ENCODE measurements at places on chromosomes 3 and 15.

- no peak for DNase-seq
Measured at GRCh38 chr3:112376992-112377391, 44.0 kb downstream of the CD200 start.

- no peak for DNase-seq
Measured at GRCh38 chr3:196458063-196458462, 25.8 kb upstream of the UBXN7 start.

DNA sequence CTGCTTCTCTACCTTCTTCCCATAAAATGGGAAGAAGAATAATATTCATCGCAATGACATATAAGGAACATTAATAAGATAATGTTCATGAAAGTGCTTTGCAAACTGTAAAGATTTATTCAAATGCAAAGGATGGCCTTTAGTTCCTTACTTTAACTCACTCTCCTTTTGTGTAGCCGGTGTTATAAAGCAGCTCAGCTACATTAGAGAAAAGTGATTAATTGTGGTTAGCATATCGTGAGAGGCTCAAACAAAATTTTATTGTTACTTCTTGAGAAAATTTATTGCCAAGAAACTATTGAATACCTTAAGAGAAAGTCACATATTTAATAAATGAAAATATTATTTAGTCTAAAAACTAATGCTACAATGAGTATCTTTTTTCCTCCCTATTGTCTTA, 250.7 kb upstream of the NR2E3 start:
- DNase-seq = no peak

DNA sequence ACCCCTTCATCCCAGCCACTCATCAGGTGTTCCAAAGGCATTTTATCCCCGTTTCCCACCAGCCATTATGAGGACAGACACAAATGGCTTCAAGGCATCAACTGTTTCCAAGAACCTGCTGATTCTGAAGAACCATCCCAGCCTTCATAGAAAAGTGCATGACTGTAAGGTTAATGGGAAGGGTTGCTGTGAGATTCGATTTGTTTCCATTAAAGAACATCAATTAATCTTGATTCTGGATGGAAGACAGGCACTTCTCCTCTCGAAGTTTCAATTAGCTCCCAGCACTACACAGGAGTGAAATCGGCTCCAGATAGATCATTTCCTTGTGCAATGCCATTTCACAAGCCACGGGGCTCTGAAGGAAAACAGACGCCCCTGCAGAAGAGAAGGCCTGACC, 25.8 kb downstream of the SRGAP3 start:
- DNase-seq = no peak

- DNase-seq = no peak
Measured at GRCh38 chr3:29145360-29145759, 135.5 kb upstream of the RBMS3 start.

GRCh38 chr3:55893045-55893664, 406.0 kb upstream of the WNT5A start:
- no peak for DNase-seq

GRCh38 chr3:134563601-134564000, 77.7 kb downstream of the CEP63 start:
- no peak for DNase-seq

DNA sequence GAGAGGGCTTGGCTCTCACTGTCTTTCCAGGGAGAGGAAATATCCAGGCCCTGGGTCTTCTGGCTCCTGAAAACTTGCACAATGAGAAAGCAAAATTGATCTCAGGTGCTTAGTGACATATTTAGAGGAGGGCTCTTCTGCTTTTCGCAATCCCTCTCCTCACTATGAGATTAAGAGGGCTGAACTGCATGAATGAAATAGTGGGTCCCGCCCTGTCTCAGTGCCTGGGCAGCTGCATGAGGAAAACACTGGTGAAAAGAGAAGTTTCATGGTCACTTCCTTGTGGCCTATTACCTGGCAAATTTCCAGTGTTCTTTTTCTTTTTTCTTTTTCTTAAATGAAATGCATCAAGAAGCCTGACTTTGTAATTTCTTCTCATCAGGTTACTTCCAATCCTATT, 73.5 kb downstream of the TRAK1 start:
- DNase-seq = no peak

- DNase-seq = no peak
Measured at GRCh38 chr3:72628065-72628464, 220.2 kb downstream of the SHQ1 start.

GRCh38 chr3:32245200-32245599, 6.7 kb downstream of the CMTM8 start:
- DNase-seq = no peak

DNA sequence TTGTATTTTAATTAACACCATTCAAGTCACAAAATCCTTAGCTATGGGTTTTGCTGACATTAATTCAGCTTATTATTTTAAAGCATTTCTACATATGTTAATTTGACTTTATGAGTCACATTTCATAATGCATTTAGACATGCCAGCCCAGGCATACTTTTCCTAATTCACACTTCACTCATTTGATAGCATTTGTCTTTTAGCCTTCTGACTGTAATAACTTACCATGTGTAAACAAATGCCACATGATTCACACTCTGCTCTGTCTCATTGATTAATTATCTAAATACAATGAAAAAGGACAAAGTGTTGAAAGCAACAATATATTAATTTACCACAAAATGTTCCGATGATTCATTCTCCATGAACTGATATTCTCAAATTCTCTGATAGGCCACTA, 927.8 kb upstream of the EPHA6 start:
- DNase-seq = no peak

GRCh38 chr15:68316061-68316804, 38.7 kb downstream of the FEM1B start:
- no peak for DNase-seq

- peak; percentile 64 for DNase-seq
Measured at GRCh38 chr3:55664387-55664786, 177.3 kb upstream of the WNT5A start.

GRCh38 chr15:82533801-82534200, 6.5 kb downstream of the RPS17 start:
- no peak for DNase-seq

GRCh38 chr15:27592036-27592760, 506.9 kb downstream of the OCA2 start:
- DNase-seq = no peak

- DNase-seq = no peak
Measured at GRCh38 chr3:69842351-69842750, 103.1 kb downstream of the MITF start.

DNA sequence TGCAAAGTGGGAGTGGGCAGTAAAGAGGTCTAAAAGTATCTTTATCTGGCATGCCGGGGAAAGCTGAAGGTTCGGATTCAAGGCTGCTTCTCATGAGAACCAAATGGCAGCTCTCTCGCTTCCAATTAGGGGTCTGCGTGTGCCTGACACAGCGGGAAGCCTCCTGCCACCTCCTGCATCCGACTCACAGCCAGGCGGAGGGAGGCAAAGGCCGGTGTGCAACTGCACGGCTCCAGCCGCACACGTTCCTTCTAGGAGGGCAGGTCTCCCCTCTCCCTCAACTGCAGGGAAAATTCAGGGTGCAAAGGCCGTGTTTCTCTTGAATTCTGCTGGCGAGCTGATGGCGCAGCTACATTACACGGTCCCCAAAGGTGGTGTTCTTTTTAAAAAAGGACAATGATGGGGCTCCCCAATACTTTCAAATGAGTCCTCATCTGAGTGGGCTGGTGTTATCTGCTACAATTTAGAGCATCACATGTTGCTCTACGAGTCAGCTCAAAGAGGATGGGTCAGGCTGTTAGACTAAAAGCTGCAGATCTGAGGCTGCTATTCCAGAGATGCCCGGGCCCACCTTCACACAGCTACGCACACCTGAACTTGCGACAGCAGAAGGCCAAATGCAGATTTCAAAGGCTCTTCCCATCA, 226.6 kb downstream of the ADAMTS17 start:
- DNase-seq = no peak

- DNase-seq = no peak
Measured at GRCh38 chr15:68389936-68390817, 41.8 kb downstream of the ITGA11 start.

- DNase-seq = no peak
Measured at GRCh38 chr3:133157716-133158115, 119.5 kb downstream of the TMEM108 start.

DNA sequence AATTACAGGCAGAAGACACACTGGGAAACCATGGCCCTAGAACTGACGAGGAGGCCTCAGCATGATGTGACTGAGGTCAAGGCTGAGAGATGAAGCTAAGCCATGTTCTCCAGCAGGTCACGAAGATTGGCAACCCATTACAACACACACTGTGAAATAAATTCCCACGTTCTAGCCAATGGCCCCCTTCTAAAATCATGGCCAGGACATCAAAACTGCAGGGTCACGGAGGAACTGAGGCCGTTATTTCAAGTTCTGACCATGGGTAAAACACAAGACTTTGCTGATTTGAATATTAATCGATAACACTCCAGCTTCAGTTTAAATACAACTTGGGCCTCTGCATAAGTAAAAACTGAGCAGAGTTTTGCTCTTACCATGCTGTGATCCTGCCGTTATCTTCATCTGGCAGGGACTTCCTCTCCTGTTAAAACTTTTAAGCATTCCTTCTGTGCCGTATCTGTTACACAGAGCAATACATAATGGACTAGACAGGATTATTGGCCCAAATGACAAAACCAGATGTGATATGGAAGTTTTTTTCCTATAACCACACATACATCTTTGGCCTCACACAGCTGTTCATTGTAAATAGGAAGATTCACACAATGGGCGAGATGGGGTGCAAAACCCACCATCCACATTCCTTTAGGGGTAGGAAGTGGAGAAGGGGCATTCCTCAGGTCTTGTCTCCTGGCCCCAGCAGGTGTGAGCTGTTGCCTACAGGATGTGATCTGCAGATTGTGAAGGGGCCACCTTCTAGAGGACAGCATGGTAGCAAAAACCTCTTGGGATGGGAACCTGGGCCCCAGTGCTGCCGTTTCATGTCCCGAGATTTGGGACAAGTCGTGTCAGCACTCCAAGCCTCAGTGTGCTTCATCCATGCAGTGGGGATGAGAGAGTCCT, 207.4 kb downstream of the OPA1 start:
- no peak for DNase-seq

DNA sequence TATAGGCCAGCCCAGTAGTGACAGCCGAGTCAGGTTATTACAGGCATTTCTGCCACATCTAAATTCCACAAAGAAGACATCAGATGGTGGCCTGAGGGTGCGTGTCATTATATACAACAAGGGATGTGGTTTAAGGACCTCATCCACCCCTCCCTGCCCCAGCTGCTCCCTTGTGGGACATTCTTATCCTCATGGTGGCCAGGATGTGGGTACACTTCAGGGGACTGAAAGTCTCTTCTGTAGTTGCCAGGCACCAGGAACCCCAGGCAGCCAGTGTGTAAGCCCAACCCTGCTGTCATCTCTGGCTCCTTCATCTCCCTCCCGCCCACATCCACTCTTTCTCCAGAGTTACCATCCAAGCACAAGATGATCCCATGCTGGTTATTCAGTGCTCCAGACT, 224.9 kb upstream of the TOPAZ1 start:
- peak; percentile 29 for DNase-seq

Data from T-helper 2 cell (primary cell).